Pulmonary artery endothelial cell (primary cell): ENCODE measurements at places on chromosomes 4 and X. TPM values are rescaled to one million over a fixed set of nuclear protein-coding genes. Genes with fewer than 3 reads are reported as not detected.

USP27X gene
- 3.5 and 3.6 TPM in 2 replicates for total RNA-seq

ADGRL3 gene
- not detected in 2 replicates for total RNA-seq

TLL1 gene
- 1.2 and 2.2 TPM in 2 replicates for total RNA-seq

PNCK gene
- not detected in 2 replicates for total RNA-seq

PROM1 gene
- 0.07 TPM in 1 of 2 replicates, not detected in the other for total RNA-seq

AFF2 gene
- 0.26 TPM in 1 of 2 replicates, not detected in the other for total RNA-seq

IL9R gene
- 0.07 TPM in 1 of 2 replicates, not detected in the other for total RNA-seq

MAGEA8 gene
- total RNA-seq = not detected in 2 replicates
